ENCODE measurements at places on chromosomes 3 and 15.

DNA sequence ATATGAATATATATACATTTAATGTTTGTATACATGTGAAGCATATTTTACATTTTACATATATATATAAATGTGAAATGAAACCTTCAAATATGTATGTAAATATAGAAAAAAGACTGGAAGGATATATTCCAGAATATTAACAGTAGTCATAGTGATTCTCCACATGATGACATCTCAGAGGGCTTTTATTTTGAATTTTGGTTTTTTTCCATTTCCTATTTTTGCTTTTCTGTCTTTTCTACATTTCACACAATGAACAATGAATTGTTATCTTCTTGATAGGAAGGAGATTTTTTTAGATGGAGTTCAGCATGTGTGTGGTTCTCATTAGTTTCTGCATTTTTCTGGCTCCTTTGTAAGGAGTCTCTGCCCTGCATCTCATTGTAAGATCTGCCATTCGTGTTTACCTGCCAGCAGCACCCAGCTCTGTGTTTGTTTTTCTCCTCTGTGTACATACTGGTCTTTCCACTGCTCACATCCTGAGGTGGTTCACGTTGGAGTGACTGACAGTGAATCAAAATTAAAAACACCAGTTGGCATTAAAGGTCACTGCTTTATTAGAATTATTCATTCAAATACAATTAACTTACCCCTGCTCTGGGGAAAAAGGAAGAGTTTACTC, 425.3 kb upstream of the MDFIC2 start:
- no peak for DNase-seq

GRCh38 chr3:186386883-186387560, 25.0 kb upstream of the DGKG start:
- no peak for DNase-seq

DNA sequence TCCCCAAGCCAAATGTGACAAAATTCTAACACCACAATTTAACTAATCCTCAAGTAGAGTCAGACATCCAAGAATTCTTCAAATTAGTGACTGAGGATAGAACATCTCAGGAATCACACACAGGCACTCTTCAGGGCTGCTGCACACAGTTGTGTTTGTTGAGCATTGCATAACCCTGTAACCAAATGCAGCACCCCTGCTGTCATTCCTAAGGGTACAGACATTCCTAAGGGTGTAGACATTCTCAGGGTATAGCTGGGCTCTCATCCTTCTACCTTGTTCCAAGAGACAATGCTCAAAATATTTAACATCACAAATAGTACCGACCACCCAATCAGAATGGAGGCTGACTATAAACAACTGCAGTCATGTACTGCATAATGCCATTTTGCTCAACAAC, 107.1 kb upstream of the UBE2E2 start:
- no peak for DNase-seq

GRCh38 chr15:96766366-96766765, 435.9 kb downstream of the NR2F2 start:
- no peak for DNase-seq

All from SK-N-SH (cell line).